Activated T-cell treated with anti-CD3 and anti-CD28 coated beads, Interleukin-2, amount 50 U/mL, for 48 hours (primary cell): ENCODE measurements at places on chromosomes 7 and 10.

- DNase-seq = no peak
Observed at GRCh38 chr7:28580665-28581064, 168.3 kb downstream of the CREB5 start.

DNA sequence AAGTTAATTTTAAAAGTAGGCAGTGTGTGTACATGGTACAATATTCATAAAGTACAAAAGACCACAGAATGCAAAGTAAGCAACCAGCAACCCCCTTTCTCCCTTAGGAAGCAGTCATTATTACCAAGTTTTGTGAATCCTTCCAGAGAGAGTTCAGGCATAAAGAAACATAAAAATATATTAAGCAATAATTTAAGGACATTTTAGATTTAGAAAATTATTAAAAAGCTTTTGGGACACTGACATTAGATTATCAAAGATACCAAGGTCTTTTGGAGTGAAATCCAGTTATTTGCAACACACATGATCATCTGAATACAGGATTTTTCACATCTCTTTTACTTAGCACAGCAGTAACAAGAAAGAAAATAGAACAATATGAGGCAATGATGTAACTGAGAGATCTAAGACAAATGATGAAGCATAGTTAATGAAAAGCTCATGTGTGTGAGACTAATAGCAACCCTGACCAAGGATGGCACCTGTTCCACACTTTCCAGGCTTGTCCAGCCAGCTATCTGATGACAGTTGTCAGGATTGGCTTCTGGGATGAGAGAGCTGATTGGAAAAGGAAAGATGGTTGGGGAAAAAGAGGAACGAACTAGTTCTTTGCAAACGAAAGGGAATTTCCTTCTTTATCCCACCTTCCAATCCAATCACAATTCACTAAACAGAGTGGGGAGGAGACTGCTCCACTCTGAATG, 115.5 kb upstream of the LAMB4 start:
- no peak for DNase-seq

DNA sequence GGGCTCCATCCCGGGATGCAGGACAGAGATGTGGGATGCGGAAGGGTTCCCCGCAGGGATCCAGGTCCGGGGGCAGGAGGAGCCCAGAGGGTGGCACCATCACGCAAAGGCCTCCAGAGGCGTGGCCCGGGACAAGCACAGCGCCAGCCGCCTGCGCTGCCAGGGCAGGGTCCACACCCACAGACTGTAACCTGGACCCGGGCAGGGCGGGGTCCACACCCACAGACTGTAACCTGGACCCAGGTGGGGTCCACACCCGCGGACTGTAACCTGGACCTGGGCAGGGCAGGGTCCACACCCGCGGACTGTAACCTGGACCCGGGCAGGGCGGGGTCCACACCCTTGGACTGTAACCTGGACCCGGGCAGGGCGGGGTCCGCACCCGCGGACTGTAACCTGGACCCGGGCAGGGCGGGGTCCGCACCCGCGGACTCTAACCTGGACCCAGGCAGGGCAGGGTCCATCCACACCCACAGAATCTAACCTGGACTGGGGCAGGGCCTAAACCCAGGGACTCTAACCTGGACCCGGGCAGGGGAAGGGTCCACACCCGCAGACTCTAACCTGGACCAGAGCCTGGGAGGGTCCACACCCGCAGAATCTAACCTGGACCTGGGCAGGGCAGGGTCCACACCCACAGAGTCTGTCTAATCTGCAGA, 37.5 kb upstream of the SUN1 start:
- no peak for DNase-seq

DNA sequence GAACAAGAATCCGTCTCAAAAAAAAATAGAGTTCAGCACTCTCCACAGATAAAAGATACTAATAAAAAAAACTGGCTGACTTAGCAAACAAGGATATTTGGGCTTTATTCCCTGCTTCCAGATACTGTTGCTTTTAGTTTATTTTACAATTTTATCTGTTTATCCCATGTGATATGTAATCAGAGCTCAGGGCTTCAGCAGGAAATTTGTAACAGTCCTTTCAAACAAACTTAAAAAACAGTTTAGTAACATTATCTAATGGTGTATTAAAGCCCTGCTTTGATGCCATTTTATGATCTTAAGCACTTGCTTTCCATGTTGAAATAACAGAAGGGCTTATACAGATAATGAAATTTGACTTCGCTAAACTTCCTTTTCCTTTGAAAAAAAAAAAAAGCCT, 28.1 kb downstream of the DCLRE1A start:
- DNase-seq = no peak

GRCh38 chr7:91660734-91661356, 219.7 kb downstream of the MTERF1 start:
- DNase-seq = no peak

DNA sequence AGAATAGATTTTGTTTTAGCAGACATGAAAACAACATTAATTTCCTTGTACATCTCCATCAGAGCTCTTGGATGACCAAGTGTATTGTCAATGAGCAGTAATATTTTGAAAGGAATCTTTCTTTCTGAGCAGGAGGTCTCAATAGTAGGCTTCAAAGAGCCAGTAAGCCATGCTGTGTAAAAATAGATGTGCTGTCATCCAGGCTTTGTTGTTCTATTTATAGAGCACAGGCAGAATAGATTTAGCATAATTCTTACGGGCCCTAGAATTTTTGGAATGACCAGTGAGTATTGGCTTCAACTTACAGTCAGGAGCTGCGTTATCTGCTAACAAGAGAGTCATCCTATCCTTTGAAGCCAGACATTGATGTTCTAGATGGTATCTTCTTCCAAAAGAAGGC, 19.0 kb downstream of the MINPP1 start:
- DNase-seq = no peak

DNA sequence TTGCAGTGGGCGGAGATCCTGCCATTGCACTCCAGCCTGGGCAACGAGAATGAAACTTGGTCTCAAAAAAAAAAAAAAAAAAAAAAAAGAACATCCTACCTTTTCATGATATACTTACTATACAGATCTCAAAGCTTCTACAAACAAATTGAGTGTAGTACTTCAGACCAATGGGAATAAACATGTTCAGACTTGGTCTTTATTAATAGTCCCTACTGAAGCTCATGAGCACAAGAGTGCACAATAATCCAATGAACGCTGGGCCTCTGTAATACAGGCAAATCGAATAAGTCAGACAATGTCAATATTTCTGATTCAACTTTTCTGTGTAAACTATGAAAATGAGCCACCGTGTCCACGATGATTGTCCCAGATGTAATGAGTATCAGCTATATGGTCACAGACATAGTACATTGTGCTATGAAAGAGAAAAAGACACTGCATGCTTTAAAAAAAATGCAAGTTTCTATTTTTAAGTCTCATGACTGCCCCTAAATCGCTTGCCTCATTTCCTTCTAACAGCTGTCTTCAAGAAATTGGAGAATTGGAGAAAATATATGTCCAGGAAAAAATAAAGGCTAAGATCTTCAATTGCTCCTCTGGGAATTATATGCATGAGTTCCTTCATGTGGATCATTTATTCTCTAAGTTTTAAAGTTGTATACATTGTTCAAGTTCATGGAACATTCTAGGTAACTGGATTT, 64.0 kb upstream of the CTTNBP2 start:
- no peak for DNase-seq

DNA sequence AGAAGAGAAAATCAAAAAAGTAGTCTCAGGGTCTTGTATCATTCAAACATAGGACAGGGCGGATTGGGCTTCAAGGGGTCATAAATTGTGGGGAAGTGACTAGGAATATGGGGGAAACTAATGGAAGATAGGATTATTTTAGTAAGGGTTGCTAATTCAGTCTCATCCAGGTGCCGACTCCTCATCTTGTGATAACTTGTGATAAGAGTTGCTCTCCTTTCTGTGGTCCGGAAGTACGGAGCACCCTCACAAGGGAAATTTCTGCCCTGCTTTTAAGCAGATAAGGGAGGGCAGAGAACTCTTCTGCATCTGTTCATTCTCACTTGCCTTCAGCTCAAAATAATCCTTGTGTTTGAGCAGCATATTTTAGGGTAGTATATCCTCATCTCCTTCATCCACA, 436.4 kb upstream of the LRGUK start:
- no peak for DNase-seq

DNA sequence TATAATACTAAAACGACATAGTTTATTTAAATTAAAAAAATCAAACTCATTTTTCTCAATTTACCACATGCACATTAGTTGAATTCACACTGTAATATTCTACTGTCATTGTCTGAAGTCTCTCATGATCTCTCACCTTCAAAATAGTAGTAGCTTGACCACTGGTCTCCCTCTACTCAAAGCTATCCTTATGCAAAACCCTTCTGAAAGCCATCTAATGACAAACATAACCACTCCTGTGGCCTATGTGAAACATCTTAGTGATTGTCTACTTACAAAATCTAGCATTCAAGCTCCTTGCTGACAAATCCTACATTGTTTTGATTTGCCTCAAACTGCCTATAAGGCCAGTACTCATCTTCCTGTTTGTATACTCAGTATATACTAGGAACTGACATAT, 606.0 kb upstream of the GHITM start:
- no peak for DNase-seq

- no peak for DNase-seq
Observed at GRCh38 chr10:29555746-29556481, 78.9 kb downstream of the SVIL start.

DNA sequence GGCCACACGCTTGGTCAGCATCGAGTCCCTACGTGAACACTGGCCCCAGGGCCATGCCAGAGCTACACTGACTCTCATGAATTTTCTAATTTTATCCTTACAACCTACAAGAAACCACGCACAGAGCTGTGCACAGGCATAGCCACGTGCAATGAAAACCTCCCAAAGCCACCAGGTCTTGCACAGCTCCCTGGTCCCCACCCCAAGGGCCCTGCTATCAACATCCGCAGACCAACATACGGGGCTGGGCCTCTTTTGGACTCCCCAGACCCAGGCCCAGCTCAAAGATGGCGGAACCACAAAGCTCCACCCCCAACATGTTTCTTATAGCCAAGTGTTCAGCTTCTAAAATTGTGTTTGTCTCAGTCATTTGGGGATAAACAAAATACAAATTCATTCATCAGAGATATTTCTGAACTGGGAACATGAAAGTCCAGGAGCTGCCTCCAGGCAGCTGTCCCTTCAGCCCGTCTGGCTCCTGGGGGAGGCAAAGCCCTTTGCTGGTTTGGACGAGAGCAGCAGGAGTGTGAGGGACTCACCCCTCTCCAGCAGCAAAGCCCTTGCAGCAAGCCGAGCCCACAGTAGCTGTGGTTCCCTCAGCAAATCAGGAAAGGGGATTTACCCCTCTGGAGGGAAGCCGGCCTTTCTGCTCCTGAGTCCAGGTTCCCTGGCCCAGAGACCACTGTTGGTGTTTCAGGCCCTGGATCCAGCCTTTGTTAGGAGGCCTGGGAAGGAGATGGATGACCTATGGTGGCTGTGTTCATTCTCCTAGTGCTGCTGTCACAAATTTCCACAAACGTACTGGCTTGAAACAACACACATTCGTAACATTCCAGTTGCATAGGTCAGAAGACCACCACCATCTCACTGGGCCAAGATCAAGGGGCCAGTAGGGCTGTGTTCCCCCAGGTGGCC, 75.1 kb downstream of the OAT start:
- DNase-seq = no peak

DNA sequence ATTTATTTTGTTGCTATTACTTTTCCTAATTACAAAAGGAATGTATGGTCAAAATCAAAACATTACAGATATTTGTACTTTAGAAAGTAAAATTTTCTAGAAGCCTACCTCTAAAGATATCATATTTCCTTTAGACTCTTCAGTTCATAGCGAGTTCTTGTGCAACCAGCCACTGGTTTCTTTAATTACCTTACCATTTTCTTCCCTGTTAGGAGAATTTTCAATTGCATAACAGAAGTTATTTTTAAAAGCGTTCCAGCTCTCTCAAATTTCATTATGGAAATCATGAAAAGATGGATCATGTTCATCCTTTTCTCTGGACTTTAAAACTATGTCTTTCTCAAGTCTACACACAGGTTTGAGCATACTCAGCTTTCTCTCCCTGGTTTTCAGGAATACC, 5.0 kb upstream of the TRUB1 start:
- no peak for DNase-seq

DNA sequence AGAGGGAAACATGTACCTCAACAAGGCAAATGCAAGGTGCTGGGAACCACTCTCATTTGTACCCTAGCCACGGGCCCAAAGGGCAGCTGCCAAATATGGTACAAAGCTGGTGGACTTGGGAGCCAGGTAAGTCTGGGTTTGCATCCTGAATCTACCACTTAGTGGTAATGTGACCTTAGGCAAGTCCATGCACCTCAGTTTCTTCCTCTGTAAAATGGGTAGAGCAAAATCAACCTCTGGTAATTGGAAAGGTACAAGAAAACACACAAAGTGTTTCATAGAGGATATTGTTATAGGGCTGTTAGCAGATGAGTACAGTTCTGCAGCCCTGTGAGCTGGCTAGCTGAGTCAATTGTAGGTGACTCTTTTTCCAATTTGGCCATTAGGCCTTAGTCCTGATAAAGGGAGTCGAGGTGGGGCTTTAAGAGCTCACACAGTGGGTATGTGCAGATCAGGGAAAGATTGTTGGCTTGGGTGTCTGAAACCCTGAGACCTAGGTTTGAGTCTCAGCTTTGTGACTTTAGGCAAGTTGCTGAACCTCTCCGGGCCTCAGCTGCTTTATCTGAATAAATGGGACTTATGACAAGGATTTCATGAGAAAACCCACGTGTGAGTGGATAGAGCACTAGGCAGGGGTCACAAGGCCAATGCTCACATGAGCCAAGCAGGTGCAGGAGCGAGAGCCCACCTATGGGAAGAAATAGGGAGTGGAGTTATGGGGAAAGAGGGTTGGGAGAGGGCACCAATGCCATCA, 121.3 kb upstream of the GDF10 start:
- DNase-seq = no peak

- peak; percentile 40 for DNase-seq
Observed at GRCh38 chr7:155007947-155008346, 5.0 kb upstream of the PAXIP1 start.

DNA sequence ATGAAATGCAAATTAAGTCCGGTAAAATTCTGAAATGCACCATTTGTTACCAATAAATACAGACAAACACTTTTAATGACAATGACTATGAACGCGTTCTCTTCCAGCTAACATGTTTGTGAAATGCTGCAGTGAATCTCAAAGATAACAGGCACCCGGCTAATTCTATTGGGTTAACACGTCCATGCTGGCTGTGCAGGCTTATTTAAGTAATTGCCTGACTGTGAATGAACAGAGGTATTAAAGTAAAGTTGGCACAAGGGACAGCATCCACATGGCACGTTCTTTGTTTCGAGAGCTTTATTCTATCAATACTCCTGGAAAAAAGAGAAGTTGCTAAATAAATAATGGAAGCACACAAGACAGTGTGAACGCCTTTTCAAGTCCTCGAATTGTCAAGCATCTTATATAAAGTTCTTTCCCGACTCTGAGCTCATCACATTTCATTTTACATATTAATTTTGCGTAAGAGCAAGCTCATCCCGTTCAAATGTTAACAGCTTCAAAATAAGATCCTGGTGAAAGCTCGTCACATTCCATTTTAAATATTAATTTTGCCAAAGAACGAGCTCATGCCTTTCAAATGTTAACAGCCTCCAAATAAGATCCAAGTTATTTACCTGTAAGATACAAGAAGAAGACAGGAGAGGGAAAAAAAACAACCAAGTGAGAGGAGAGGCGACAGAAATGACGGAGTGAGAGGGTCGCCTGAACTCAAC, 111.3 kb upstream of the RHEB start:
- DNase-seq = no peak
